ENCODE measurements at places on chromosomes 1 and 21. TPM values are rescaled to one million over a fixed set of nuclear protein-coding genes. Genes with fewer than 3 reads are reported as not detected.

DNA sequence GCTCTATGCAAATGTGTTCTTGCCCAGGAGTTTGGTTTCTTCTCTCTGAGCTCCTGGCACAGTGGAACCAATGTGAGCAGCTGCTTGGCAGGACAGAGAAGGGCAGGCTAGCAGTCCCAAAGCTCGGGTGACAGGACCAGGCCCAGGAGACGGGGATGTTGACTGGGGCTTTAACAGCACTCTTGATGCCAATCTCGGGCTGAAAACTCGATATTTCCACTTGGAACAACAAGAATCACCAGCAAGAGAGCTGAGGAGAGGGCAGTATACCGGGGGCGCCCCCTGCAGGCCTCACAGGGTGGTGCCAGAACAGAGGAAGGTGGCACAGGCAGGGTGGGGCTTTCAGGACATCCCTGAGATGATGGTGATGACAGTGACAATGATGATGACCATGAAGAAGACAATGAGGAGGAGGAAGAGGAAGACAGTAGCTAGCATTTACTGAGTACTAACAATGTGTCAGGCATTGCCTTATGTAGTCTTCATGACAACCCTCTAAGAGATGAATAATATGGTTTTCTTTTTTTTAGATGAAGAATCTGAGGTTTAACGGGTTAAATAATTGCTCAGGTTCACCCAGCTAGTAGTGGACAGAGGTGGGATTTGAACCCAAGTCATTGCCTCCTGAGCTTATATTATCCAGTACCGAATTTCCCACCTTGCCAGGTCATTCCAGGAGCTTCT lies 2.7 kb upstream of the KCNJ9 start:
- DNase-seq: peak; percentile 77
- H3K4me3 ChIP-seq: no peak overlapping the region

The COL8A2 gene
- total RNA-seq: 0.07 TPM

DNA sequence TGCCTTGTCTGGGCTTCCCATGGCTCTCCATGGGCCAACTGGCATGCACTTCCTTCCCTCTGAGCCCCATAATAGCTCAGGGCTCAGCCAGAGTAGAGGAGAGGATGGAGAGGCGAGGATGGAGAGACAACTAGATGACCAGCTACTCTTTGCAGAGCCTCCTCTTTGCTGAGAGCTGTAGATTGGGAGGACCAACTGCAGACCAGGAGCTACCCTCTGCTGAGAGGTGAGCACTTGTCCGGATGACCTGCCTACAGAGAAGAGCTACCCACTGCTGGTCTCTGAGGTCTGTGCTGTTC lies 58.0 kb upstream of the ETV3 start:
- no peak overlapping the region for H3K4me3 ChIP-seq
- DNase-seq: no peak
- no peaks in the 10 kb centered on the region for H3K36me3 ChIP-seq
- H3K4me1 ChIP-seq: peaks cover 3% of the 10 kb centered on the region
- H3K27me3 ChIP-seq: peaks cover 26% of the 10 kb centered on the region

The OR6N1 gene
- total RNA-seq: not detected

The LRRC38 gene
- total RNA-seq: not detected

GRCh38 chr1:154712166-154712810 lies 104.3 kb upstream of the ADAR start:
- no peaks in the 10 kb centered on the region for H3K36me3 ChIP-seq
- DNase-seq: no peak
- H3K27ac ChIP-seq: no peak overlapping the region

DNA sequence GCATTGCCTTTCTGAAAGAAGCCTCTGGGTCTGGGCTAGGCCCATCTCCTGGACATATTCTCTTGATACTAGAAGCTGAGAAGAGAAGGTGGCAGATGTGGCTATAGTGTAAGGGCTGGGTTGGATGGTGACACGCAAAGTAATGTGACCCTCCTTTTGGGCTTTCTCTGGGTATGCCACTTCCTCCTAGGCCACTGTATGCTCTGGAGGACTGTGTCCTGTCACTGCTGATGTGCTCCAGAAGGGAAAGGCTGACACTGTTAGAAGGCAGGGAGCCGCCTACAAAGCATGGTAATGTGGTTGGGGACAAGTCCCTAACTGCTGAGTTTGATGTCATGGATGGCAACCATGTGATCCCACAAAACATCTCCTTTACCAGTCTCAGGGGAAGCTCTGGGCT lies 112.1 kb downstream of the BCAR3 start:
- H3K36me3 ChIP-seq: no peaks in the 10 kb centered on the region
- no peak for DNase-seq
- no peak overlapping the region for H3K27ac ChIP-seq
- no peaks in the 10 kb centered on the region for H3K4me1 ChIP-seq
- H3K27me3 ChIP-seq: no peaks in the 10 kb centered on the region

The ARTN gene
- not detected for total RNA-seq

GRCh38 chr1:25732821-25733220 lies 67.2 kb upstream of the SELENON start:
- no peak for DNase-seq
- peaks cover 61% of the 10 kb centered on the region for H3K4me1 ChIP-seq
- H3K36me3 ChIP-seq: no peaks in the 10 kb centered on the region
- peak overlapping the region; percentile 14 for H3K27ac ChIP-seq
- no peaks in the 10 kb centered on the region for H3K27me3 ChIP-seq

GRCh38 chr1:43381612-43382011 lies 8.0 kb downstream of the MED8 start:
- peaks cover 43% of the 10 kb centered on the region for H3K36me3 ChIP-seq
- no peaks in the 10 kb centered on the region for H3K4me1 ChIP-seq
- no peak overlapping the region for H3K27ac ChIP-seq
- no peak for DNase-seq

GRCh38 chr1:85387781-85388180 lies 77.2 kb downstream of the DDAH1 start:
- H3K27ac ChIP-seq: no peak overlapping the region
- H3K36me3 ChIP-seq: no peaks in the 10 kb centered on the region
- no peak for DNase-seq
- no peaks in the 10 kb centered on the region for H3K4me1 ChIP-seq
- H3K4me3 ChIP-seq: no peak overlapping the region
- H3K27me3 ChIP-seq: peaks cover 11% of the 10 kb centered on the region

- H3K4me3 ChIP-seq: no peak overlapping the region
- H3K36me3 ChIP-seq: no peaks in the 10 kb centered on the region
- no peak for DNase-seq
- H3K4me1 ChIP-seq: peaks cover 14% of the 10 kb centered on the region
- no peak overlapping the region for H3K27ac ChIP-seq
Observed at GRCh38 chr1:54604051-54604450, 19.3 kb downstream of the FAM151A start.

DNA sequence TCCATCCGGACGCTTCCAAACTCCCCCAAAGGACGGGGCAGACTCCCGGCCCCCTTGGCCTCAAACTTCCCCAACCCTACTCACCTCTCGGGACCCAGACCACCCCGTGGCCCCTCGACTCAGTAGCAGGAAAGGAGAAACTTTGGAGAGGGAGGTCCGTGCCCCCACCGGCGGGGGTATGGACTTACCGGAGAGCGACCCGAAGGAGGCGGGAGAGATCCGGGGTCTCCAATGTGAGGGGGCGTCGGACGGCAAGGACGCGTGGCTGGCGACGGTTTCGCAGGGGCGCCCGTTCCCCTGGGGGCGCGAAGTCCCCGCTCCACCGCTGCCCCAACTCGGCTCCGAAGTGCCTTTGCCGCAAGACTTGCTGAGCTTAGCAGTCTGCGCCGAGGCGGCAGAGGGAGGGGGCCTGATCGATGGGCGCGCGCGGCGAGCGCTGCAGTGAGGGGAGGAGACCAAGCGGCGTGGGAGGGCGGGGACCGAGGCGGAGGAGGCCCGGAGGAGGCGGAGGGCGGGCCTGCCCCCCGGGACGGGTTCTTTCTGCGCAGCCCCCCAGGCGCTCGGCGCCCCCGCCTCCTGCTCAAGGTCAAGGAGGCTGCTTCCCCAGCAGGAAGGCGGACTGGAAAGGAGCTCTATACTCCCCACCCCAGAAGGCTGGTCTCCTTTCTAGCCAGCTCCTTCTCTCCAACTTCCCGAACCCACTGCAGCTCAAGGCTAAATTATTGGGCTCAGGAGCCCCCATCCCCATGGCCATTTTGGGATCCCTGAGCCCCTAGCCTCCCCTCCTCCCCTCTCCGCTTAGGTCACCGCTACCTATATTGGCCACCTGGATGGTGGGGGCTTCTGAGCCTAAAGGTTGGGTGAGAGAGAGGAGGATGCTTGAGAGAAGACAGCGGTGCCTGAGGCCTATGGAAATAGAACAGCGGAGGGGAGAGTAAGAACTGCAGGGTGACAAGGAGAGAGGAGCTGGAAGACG lies at the start of gene SYT2:
SYT2 (minus strand) TSS at position 385 of the 976 bp plus-strand sequence. CDS start 104,682 bp downstream, outside the sequence.
- H3K4me1 ChIP-seq: peaks cover 4% of the 10 kb centered on the region
- H3K4me3 ChIP-seq: no peak within 1 kb of the TSS
- peaks cover 51% of the 10 kb centered on the region for H3K27me3 ChIP-seq

DNA sequence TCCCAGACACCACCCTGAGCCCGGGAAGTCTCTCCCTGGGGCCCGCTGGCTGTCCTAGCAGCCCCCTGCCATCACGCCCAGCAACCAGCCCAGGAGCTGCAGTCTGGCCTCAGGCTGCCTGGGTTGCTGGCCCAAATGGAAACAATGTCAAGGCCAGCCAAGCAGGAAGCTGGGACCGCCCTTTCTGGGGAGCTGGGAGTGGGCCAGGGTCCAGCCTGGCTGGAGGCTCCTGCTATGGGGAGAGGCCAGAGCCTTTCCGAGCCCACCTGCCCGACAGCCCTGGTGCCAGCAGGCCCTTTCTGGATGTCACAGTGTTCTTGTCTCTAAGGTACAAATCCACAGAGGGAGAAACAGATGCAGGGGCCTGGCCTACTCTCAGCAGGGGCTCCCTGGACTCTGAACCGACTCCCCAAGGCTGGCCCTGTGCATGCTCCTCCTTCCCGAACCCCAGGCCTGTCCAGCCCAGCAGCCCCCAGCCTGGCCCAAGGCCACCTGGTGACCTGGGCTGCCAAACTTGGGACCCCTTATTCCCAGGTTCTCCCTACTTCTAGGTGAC lies 1.2 kb upstream of the MMEL1 start:
- peaks cover 9% of the 10 kb centered on the region for H3K4me1 ChIP-seq
- H3K27me3 ChIP-seq: peaks cover 18% of the 10 kb centered on the region
- no peak overlapping the region for H3K4me3 ChIP-seq
- DNase-seq: no peak

DNA sequence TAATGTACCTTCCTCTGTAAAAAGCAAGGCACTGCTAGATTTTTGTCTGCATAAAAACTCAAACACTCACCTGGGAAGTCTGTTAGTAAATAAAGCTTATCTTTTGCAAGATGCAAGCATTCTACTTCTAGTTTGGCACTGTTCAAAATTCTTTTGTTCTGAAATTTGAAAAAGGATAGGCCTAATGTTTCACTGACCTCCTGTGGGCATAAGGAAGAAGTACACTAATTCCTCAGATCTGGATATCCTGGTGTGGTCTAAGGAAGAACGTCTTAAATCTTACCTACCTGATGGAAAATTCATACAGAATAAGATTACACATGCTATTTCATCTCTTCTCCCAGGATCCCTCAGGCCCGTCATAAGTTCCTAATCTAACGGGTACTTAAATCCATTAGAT lies 93.5 kb upstream of the CAMK1G start:
- DNase-seq: no peak
- no peaks in the 10 kb centered on the region for H3K4me1 ChIP-seq
- no peak overlapping the region for H3K27ac ChIP-seq
- H3K27me3 ChIP-seq: no peaks in the 10 kb centered on the region

DNA sequence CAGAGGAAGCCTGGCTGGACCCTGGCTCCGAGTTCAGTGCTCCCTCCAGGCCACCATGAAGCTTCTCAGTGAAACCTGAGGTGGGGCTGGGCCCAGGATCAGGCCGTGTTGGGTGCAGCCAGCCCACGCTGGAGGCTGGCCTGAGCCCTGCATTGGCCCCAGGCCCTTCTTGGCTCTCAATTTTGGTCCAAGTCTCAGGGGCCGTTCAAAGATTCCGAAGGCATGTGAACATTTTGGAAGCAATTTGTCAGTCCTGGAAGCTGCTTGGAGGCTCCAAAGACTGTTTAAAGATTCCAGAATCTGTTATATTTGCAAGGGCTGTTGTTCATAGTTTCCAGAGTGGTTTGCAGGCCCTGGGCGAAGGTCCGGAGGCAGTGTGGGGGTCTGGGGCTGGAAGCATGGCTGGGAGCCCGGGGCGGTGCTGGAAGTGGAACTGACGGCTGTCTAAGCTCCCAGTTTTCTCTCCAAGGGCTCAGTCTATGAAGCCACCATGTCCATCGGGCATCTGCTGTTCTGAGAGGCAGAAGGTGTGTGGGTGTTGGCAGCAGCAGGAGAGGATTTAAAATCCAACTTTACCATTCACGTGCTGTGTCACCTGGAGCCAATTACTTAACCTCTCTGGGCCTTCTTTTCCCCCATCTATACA lies 104.9 kb downstream of the EPHB2 start:
- H3K4me3 ChIP-seq: no peak overlapping the region
- no peak overlapping the region for H3K27ac ChIP-seq
- peaks cover 2% of the 10 kb centered on the region for H3K4me1 ChIP-seq
- no peak for DNase-seq
- H3K27me3 ChIP-seq: no peaks in the 10 kb centered on the region

The UBL4B gene
- not detected for total RNA-seq

The CD1B gene
- not detected for total RNA-seq

GRCh38 chr1:40308036-40308727 lies 8.9 kb downstream of the COL9A2 start:
- H3K27me3 ChIP-seq: no peaks in the 10 kb centered on the region
- H3K27ac ChIP-seq: no peak overlapping the region
- DNase-seq: no peak
- H3K36me3 ChIP-seq: no peaks in the 10 kb centered on the region

The OVAAL gene
- total RNA-seq: not detected

GRCh38 chr21:39951183-39952101 lies 84.2 kb downstream of the PCP4 start:
- no peak for DNase-seq
- H3K36me3 ChIP-seq: no peaks in the 10 kb centered on the region
- H3K27me3 ChIP-seq: no peaks in the 10 kb centered on the region
- H3K4me1 ChIP-seq: no peaks in the 10 kb centered on the region
- H3K27ac ChIP-seq: no peak overlapping the region

The BEST4 gene
- 0.79 TPM for total RNA-seq

- peaks cover 7% of the 10 kb centered on the region for H3K27me3 ChIP-seq
- no peak for DNase-seq
- no peak overlapping the region for H3K27ac ChIP-seq
- H3K4me3 ChIP-seq: no peak overlapping the region
- H3K4me1 ChIP-seq: no peaks in the 10 kb centered on the region
- no peaks in the 10 kb centered on the region for H3K36me3 ChIP-seq
Observed at GRCh38 chr21:26539566-26539965, 33.5 kb downstream of the CYYR1 start.

- no peak overlapping the region for H3K4me3 ChIP-seq
- H3K36me3 ChIP-seq: no peaks in the 10 kb centered on the region
- DNase-seq: no peak
- H3K4me1 ChIP-seq: peaks cover 4% of the 10 kb centered on the region
- H3K27ac ChIP-seq: no peak overlapping the region
Observed at GRCh38 chr1:3698660-3699408, 46.5 kb downstream of the TP73 start.
